Thyroid gland (tissue), 4 donors: ENCODE measurements at places on chromosomes 2 and 18. TPM values are rescaled to one million over a fixed set of nuclear protein-coding genes. Genes with fewer than 3 reads are reported as not detected.

DNA sequence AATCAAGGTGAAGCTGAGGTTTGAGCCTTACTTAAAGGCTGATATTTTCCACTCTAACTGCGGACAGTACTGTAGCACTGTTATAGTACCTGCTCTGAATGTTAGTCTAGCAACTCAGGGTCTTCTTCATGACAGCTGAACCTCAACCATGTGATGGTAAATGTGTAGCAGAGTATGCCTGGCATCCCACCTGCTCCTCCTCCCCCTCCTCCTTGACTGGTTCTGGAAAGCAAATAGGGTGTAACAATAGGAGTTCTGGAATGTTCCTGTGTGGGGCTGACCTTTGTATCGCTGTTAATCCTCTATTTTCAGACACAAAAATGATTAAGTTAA is 447 bp upstream of the CCL20 start:
- no peak overlapping the region for H3K4me3 ChIP-seq
- no peak overlapping the region for H3K27ac ChIP-seq
- no peaks in the 10 kb centered on the region for H3K27me3 ChIP-seq
- no peaks in the 10 kb centered on the region for H3K36me3 ChIP-seq
- H3K4me1 ChIP-seq: no peaks in the 10 kb centered on the region

DNA sequence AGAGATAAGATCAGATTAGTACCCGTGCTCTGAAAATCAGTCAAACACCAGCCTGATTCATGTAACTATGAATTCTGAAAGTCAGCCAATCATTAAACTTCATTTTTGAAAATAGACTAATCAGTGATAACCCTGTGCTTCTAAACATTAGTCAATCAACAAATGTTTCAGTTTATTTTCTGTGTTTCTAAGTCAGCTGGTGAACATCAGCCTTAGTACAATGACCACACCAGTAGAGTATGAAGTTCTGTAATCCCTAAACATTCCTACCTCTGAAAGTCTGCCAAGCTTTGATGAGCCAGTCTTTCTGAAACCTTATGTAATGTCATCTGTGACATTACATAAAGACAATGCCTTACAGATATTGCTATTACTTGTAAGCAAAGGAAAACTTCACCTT is 807.4 kb upstream of the CRIM1 start:
- H3K36me3 ChIP-seq: no peaks in the 10 kb centered on the region
- DNase-seq: no peak
- H3K27me3 ChIP-seq: no peaks in the 10 kb centered on the region

- H3K4me1 ChIP-seq: peaks cover 4% of the 10 kb centered on the region
- H3K36me3 ChIP-seq: no peaks in the 10 kb centered on the region
- H3K4me3 ChIP-seq: no peak overlapping the region
Observed at GRCh38 chr2:111923276-111923804, 24.9 kb downstream of the MERTK start.

DNA sequence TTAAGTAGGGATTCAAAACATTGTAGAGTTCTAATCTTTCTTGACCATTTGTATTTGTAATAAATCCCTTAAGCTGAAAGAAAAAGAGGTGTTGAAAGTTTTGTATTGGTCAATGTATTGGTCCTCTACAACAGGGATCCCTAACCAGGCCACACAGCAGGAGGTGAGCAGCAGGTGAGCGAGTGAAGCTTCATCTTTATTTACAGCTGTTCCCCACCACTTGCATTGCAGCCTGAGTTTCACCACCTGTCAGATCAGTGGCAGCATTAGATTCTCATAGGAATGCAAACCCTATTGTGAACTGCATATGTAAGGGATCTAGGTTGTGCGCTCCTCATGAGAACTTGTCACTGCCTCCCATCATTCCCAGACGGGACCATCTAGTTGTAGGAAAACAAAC is 715.7 kb upstream of the NXPH2 start:
- no peak overlapping the region for H3K27ac ChIP-seq
- no peak overlapping the region for H3K4me3 ChIP-seq
- no peaks in the 10 kb centered on the region for H3K36me3 ChIP-seq
- no peaks in the 10 kb centered on the region for H3K4me1 ChIP-seq
- no peak for DNase-seq
- no peaks in the 10 kb centered on the region for H3K27me3 ChIP-seq

GRCh38 chr2:230685178-230685577 is 27.5 kb upstream of the CAB39 start:
- no peak overlapping the region for H3K4me3 ChIP-seq
- no peak overlapping the region for H3K27ac ChIP-seq
- H3K4me1 ChIP-seq: peaks cover 2% of the 10 kb centered on the region
- no peaks in the 10 kb centered on the region for H3K36me3 ChIP-seq

Gene MEP1B
- total RNA-seq: not detected
